GM23338 (cell line): ENCODE measurements at places on chromosomes 1 and 21.

- DNase-seq: no peak
These were observed 527.1 kb downstream of the MRPL39 start for GRCh38 chr21:25080141-25080540.

- no peak for DNase-seq
These were observed 694.6 kb downstream of the USP25 start for GRCh38 chr21:16424331-16424751.

GRCh38 chr1:6198646-6199297 is 623 bp downstream of the RPL22 start:
- no peak for DNase-seq

DNA sequence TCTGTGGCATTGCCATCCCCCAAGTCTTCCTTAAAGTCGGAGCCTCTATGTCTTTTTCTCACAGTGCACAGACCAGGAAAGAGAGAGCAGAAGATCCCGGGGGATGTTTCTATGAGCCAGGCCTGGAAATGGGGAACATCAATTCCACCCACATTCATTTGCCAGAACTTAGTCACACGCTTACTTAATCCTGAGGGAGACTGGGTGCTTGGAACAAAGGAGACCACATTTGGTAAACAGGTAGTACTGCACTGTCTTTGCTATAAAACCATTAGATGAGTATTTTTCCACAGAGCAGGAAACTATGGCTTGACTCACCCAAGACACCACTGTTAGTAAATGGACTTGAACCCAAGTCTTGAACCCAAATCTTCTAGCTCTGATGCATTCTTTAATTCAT is 60.7 kb upstream of the CTTNBP2NL start:
- no peak for DNase-seq

GRCh38 chr1:16111771-16112595 is 38.5 kb upstream of the FAM131C start:
- DNase-seq: no peak

DNA sequence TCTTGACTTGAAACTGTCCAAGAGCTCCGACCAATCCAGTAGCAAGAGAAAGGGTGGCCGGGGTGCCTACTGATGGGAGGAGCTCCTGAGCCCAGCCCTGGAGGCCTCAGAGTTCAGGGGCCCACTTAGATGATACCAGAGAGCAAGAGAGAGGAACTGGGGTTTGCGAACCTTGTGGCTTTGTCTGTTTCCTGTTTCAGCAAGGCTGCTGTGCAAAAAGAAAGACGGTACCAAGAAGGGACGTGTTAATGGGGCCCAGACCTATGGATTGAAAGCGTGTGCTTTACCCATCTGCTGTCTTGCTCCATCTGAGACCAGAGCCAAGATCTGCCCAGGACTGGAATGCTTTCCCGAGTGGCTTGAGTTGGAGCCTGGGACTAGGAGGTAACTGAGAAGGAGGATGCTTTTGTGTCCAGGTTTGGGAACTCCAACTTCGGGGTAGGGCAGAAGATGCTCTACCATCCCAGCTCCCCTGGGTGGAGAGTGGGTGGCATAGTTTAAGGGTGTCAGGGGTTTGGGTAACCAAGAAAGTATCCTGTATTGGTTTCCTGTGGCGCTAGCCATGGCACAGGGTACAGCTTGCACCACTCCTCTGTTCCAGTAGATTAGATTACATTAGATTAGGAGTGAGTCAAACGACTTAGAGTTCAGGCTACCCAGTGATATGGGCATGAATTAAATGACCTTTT is at the start of gene TRAF3IP3:
Gene TRAF3IP3 (plus strand): TSS at position 128 of the 689 bp plus-strand sequence. CDS start 3,987 bp downstream, outside the sequence.
- DNase-seq: no peak
